ENCODE measurements at places on chromosomes 4 and X.

DNA sequence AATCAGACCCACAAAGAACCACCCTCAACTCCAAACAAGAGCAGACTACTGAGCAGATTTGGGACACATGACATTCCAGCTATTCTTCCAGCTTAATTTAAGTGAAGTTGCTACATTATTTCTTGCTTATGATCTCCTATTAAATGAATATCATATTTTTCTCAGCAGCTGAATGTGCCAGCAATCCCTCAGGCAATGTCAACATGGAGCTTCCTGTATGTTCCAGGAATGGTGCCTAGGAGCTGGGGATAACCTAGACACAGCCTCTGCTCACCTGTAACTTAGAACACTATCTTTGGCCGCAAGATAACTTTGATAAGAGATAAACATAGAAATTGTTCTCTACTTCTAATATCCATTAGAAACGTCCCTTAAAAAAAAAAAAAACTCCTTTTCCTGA is 274.4 kb upstream of the RASGEF1B start:
- no peak for DNase-seq

- no peak for DNase-seq
These were observed 207.1 kb downstream of the ZNF330 start for GRCh38 chr4:141427726-141428296.

DNA sequence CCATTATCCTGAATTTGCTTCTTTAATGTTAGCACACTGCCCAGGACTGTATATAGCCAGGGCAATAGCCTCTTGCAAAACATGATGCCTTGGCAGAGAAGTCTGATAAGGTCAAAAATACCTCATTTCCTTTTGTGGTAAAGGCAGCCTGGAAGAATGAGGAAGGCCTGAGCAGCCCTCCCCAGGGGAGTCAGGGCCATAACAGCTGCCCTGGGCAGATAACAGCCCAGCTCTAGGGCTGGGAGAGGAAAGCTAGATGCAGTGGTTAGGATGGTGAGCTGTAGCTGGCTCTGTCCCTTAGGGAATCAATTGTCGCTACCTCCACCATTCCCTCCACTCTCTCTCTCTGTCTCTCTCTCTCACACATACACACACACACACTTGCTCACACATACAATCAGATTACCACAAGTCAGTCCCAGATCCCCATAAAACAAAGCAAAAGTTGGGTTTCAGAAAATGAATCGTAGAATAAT is 29.2 kb downstream of the EFHC2 start:
- DNase-seq = peak; percentile 10

- DNase-seq = no peak
These were observed 5.6 kb upstream of the TEC start for GRCh38 chr4:48275247-48275646.

DNA sequence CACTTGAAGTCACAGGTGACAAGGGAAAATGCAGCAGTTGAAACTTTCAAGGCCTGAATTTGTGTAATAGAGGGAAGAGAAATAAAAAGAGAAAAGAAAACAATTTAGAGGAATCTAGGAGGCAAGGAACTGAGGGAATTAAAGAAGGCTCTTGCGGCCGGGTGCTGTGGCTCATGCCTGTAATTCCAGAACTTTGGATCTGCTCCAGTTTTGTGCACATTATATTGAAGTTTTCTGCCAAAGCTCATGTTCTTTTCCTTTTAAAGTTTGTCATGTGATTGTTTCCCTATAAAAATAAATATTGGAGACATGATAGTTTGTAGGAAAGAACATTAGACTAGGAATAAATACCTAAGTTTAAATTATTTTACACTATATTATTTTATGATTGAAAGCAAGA is 433.9 kb upstream of the CPEB2 start:
- peak; percentile 3 for DNase-seq

DNA sequence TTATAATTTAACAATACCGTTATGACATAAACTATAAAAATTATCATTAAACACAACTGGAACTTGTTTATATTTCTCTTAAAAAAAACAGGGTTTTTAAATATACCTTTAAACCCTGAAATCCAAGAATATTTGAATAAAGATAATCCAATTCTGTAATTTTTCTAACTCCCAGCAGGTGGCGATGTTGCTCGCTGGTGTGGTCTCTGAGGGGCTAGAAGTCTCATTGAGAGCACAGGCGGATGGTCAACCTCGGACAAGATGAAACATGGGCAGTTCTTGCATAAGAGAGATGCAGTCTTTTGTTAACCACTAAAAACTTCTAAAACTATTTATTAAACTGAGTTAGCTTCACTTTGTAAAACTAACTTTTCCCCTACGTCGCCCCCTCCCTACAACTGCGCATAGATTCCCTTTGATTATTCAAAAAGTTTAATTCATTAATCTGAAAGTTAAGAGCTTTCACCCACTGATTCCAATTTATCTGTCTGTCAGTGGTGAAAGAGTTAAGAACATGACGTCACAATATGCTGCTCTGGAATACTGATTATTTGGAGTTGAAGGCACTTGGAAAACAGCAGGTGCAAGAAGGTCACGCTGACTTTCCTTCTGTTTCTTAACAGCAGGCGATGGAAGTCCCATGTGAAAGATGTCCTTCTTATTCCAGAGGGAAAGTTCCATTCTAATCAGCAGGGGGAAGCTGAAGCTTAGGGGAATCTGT is 29.5 kb downstream of the DMP1 start:
- peak; percentile 58 for DNase-seq

GRCh38 chr4:153022241-153022715 is 86.2 kb downstream of the FHDC1 start:
- DNase-seq = no peak

- DNase-seq = no peak
These were observed 48.5 kb upstream of the CLCN4 start for GRCh38 chrX:10108288-10108687.

- DNase-seq = no peak
These were observed 23.8 kb downstream of the SSX1 start for GRCh38 chrX:48278958-48279357.

DNA sequence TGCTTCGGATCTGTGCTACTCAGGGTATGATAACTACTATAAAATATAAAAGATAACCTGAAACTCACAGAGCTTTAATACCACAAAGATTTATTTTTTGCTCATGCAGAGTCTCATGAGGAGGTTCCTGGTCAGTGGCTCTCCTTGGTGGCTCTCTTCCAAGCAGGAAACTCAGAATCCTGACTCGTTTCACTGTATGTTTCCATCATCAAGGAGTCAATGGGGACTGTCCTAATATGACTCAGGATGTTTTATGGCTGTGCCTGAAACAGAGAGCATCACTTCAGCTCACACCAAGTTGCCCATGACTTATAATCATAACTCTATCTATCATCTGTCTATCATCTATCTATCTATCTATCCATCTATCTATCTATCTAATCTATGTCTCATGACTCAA is 620.8 kb upstream of the NR3C2 start:
- DNase-seq = no peak

DNA sequence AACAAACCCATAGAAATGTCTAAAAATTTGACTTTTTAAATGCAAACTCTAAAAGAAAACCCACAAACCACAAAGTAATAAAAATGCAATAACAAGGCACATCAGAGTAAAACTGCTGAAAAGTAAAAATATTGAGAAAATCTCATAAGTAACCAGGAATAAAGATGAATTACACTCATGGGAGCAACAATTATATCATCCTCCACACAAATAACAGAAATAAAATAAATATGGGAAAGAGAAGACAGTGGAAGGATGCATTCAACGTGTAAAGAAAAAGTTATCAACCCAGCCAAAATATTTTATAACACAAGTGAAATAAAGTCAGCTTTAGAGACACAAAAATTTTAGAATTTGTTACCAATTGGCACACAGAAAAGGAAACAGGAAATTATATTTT is 1420.2 kb downstream of the PCDH18 start:
- peak; percentile 0 for DNase-seq

- DNase-seq = peak; percentile 75
These were observed 67.1 kb downstream of the PGRMC2 start for GRCh38 chr4:128220286-128221235.

GRCh38 chr4:110501826-110502225 is 25.9 kb downstream of the ENPEP start:
- peak; percentile 70 for DNase-seq

DNA sequence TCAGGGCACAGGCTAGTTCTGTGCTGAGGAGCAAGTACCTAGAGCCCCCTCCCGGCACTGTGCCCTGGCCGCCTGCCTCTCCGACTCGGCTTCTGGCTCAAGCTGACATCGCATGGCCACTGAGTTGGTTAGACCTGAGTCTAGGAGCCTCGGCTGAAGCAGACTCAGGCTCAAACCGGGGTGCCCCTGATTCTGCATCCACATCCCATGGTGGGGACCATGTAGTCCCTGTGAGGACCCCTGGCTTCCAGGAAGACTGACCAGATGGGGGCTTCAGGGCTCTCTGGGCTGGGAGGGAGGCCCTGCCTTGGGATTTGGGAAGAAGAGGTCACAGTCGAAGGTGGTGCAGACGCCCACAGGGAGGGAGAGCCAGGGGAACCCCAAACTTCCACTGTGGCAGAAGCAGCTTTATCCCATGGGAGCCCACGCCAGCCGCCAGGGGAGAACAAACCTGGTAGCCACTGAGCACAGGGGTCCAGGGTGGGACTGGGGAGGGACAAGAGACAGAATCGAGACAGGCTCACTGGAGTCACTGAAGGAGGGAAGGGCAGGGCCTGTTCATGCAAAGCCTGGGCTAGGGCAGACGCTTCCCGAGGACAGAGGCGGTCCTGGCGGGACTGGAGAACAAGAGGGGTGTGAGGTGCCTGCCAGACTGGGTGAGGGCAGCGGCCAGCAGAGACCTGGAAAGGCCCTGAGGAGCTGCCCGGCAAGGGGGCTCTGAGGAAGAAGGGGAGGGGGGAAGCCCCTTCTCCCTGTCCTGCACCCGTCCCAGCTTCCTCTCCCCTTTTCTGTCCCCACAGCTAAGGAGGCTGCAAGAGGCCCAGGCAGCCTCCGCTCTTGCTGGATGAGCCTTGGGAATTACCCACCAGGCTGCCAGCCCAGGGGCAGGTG is 1.1 kb downstream of the PDE6B start:
- no peak for DNase-seq

- DNase-seq = peak; percentile 74
These were observed 61.1 kb upstream of the VAMP7 start for GRCh38 chrX:155819966-155820491.

DNA sequence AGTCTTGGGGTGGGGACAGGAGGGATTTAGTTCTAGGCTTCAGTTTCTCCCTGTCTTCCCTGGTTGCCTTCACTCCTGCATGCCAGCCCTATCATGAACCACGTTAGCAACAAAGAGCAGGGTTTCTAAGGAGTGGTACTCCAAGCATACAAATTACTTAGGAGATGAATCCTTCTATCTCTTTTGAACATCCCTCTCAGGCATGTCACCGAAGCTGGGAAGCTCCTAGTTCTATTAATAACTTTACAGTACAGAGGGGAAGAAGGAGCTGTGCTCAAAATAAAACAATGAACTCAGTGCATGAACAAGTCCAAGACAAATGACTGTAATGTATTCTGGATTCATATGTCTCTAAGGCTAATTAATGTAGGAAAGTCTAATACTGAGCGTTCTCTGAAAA is 450.6 kb upstream of the RASGEF1B start:
- DNase-seq = no peak

- peak; percentile 80 for DNase-seq
These were observed 192.2 kb upstream of the LEF1 start for GRCh38 chr4:108360754-108361445.

DNA sequence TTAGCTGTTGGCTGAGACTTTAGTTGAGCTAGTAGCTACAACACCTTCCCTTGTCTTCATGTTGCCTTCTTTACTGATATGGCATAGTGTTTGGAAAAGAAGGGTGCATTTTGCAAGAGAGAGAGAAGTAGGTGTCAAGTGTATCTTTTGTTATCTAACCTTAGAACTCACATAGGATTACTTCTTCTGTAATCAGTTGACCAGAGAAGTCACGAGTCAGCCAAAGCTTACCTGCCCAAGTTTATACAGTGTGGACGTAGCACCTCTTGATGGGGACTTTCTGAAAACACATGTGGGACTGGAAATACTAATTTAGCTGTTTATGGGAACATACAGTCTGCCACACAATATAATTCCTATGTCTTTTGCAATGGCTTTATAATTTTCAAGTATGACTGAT is 56.0 kb downstream of the UGT8 start:
- no peak for DNase-seq

GRCh38 chr4:86099348-86099747 is 260.5 kb downstream of the MAPK10 start:
- no peak for DNase-seq

DNA sequence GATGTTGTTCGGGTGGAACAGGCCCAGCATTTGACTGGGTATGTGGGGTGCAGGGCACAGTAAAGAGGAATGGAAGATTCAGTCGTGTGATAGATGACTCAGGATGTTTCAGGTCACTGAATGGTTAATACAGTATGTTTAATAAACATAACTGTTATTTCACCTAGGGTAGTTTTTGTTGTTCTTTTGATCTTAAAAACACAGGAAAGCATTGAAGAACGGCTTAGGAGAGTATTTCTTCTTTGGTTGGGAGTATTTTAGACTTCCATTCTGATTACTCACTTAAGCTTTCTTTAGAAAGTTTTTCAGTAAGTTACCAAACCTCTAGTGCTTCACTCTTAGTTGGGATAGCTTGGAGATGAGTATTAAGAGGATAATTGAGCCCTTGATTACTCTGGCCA is 62.3 kb downstream of the STAG2 start:
- DNase-seq = peak; percentile 15

DNA sequence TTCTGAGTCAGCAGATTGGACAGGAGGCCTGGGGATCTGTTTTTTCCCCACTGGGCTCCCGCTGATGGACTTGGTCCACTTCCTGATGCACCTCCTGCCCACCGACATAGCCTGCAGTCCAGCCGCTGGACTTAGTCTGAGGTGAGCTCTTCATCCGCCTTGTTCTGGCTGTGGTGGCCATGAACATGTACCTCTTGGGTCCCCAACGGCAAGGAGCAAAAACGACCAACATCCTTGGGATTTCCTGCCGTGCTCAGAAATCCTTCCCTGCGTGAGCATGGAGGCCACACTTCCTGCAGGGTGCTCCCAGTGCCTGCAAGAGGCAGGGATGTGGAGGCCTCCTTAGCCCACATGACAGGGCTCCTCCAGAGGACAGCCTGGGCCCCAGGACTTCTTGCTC is 76.8 kb downstream of the CRMP1 start:
- no peak for DNase-seq

DNA sequence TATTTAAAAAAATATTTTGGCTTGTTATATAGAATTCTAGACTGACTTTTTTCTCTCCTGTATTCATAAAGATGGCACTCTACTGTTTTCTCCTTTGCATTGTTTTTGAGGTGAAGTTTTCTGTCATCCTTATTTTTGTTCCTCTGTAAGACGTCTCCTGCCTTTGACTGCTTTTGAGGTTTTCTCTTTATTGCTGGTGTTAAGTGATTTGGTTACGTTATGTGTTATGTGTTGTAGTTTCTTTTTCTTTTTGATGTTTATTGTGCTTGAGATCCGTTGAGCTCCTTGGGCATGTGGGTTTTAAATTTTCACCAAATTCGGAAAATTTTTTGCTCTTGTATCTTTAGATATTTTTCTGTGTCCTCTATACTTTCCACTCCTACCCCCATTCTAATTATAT is 50.0 kb downstream of the KDM6A start:
- DNase-seq = no peak

Data from fibroblast of skin of right quadriceps (primary cell).